Activated CD8-positive, alpha-beta memory T cell treated with anti-CD3 and anti-CD28 coated beads for 24 hours (primary cell): ENCODE measurements at places on chromosomes 4 and X.

- DNase-seq = no peak
These were observed 24.8 kb downstream of the PDGFC start for GRCh38 chr4:156946516-156947424.

DNA sequence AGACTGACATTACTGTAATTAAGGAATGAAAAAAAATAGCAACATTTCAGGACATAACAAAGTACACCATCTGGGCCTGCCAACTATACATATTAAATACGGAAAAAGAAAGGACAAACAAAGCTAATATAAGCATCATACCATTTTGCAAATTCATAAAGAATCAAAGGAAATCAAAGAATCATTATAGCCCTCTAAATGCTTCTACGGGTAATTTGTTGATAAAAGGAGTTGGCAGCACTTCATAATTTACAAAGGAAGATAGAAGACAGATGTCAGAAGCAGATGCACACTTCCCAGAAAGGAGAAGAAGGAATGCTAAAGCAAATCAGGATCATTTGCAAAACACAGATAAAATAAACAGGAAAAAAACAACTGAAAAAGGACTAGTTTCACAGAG, 1757.3 kb downstream of the PCDH7 start:
- DNase-seq = no peak

GRCh38 chr4:134215620-134216344, 14.2 kb upstream of the PABPC4L start:
- no peak for DNase-seq

DNA sequence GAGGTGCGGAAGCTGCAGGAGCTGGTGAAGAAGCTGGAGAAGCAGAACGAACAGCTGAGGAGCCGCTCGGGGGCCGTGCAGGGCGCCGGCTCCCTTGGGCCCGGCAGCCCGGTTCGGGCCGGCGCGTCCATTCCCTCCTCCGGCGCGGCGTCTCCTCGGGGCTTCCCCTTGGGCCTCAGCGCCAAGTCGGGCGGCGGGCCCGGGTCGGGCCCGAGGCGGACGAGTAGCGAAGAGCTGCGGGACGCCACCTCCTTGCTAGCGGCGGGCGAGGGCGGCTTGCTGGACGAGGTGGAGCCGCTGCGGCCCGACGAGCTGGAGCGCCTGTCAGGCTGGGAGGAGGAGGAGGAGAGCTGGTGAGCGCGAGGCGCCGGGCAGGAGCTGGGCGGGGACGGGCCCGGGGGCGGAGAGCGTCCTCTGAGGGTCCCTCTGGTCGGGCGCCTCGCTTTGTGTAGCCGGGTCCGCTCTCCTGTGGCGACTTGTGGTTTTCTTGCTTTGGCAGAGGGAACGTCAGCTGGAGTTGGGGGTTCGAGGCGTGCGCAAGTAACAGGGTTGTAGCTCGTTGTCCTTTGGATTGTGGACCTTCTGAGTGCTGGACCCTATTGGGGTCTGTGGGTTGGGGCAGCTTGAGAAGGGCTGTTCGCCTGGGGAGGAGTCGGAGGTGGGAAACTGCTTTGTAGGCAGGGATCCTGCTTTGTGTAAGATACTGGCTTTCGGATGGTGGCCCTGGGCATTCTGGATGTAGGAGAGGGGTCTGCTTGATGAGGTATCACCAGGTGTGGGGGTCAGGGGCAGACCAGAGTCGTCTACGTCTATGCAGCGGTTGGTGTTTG, 662 bp downstream of the SLAIN2 start:
- no peak for DNase-seq

GRCh38 chr4:85457752-85458467, 17.0 kb upstream of the ARHGAP24 start:
- DNase-seq = no peak

DNA sequence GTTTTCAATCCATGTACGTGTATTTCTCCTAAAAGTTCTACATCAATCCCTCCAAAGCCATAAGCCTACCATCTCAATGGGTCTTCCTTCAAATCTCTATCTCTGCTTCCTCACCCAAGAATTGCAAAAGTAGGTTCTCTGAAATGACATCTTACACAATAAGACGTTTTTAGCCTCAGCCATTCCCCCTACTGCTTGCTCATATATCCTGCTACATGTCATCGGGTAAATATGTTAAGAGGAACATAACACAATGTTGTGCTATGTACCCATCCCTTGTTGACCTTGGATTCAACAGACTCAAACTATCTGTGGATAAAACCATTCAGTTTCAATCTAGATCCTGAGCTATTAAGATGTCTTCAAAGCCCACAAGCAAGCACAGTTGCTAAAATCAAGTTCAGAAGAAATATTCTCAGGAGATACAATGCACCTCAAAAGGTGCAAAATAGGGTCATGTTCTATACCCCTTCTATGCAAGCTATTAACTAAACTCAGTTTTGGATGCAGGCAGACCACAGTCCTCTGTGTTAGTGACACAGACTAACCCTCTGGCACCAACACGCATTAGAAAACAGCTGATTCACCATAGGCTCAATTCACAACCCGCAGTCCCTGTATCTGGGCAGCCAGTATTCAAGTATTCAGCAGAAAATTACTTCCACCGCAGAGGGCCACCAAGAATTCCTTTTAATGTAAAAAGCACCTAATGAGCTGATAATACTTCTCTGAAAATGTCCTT, 56.8 kb downstream of the CD99L2 start:
- no peak for DNase-seq

DNA sequence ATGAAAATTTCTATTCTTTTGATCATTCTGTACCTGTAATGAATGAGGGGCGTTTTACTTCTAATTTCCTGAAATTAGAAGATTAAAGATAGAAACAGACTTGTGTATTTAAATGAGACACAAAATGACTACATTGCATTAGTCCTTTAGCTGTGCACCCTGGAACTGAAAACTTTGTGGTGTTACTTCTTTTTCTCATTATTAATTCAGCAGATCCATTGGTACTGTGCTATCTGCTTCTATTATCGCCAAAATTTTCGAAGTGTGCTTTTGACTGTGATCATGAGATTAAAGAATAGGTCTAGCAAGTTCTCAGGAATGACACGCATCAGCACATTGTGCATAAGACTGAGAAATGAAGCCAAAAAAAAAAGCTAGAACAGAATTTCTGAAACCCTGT, 1938.9 kb upstream of the TENM3 start:
- no peak for DNase-seq

GRCh38 chr4:109003964-109004363, 241.1 kb upstream of the ETNPPL start:
- no peak for DNase-seq

DNA sequence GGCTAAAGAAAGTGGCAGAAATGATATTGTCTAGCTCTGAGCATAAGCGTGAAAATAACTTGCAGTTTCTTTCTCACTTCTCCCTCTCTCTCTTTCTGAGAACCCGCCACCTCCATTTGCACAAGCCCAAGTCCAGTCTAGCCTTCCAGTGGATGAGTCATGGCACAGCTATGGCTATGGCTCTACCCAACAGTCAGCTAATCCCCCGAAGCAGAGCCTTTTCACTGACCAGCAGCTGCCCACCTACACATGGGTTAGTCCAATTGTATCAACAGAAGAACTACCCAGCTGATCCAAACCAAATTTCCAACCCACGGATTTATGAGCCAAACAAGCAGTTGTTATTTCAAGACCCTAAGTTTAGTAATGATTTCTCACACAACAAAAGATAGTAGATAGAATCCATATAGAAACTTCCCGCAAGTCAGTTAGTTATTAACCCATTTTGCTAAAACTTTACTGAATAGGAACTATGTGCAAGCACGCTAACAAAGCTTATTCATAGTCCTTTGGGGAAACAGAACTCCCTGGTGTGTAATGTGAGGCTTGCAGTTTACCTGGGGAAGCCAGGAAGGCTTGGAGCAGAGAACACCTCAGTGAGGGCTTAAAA, 282.3 kb downstream of the INPP4B start:
- DNase-seq = no peak

DNA sequence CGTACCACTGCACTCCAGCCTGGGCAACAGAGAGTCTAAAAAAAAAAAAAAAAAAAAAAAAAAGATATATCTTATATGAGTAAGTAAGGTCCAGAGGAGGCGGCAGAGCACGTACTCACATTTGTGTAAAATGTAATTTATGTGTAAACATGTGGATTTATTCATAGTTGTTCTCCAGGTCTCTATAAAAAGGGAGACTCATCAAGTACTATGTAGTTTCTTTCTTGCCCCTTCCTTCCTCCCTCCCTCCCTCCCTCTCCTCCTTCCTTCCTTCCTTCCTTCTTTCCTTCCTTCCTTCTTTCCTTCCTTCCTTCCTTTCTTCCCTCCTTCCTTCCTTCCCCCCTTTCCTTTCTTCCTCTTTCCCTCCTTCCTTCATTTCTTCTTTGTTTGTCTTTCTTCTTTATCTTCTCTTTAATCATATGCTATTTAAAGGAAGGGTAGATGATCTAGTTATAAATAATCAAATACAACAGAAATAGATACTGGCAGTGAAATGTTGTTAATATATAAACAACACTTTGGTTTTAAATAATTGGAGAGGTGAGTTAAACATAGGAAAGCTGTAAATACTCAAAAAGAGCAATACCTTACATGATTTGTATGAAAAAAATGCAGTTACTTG, 344.8 kb downstream of the ANK2 start:
- no peak for DNase-seq

DNA sequence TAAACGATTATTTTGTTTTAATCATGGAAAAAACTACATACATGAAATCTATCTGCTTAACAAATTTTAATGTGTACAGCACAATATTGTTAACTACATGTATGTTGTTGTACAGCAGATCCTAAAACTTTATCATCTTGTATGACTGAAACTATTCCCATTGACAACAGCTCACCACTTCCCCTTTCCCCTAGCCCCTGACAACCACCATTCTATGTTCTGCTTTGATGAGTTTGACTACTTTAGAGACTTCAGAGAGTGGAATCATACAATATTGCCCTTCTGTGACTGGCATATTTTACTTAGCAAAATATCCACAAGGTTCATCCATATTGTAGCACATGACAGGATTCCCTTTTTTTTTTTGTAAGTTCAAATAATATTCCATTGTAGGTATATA, 185.9 kb downstream of the CFAP299 start:
- no peak for DNase-seq

GRCh38 chr4:143658336-143658735, 42.1 kb downstream of the FREM3 start:
- DNase-seq = no peak

DNA sequence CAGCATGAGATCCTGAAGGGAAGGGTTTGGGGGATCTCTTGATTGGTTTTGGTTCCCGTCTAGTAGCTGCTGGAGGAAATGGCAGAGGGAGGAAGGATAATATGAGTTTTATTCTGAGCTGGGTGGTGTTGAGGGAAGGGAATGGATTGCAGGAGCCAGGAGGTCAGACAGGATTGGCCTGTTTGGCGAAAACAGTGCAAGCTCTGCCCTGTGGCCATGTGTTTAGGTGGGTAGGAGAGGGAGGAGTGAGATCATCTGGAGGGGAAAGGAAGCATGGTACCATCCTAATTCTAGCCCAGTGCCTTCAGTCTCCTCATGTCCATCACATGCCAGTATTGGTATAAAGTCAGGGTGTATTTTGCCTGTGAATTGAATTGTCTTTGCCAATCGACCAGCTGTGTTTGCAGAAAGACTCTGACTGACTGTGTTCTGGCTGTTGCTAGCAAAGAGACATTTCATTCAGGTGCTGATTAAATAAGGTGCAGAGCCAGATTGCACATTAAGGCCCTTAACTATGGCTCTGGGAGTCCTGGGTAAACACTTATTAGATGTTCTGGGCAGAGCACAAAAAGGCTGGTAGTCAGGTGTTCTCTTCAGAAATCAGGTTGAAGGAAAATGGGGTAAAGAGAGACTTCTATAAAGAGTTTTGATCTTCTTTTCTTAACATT, 10.0 kb downstream of the TMEM164 start:
- DNase-seq = no peak

GRCh38 chr4:2059726-2060602, 837 bp downstream of the NAT8L start:
- DNase-seq = no peak

DNA sequence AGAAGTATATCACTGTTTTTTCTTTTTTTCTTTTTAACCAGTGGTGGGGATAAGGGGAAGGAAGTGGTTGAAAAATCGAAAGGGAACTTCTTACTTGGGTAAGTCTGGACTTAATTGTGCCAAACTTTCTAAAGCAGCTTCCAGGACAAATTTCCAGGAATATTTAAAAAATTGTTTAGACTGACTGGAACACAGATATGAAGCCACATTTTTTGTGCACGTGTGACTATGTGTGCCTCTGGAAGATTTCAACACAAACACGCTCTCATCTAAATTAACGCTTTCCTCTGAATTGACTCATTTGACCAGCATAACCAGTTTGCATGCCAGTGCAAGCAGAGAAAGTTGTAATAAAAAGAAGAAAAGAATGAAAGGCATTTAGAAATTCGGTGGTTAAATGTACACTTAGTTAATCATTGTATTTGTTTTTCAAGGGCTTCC, 18.8 kb upstream of the YTHDC1 start:
- DNase-seq = no peak

DNA sequence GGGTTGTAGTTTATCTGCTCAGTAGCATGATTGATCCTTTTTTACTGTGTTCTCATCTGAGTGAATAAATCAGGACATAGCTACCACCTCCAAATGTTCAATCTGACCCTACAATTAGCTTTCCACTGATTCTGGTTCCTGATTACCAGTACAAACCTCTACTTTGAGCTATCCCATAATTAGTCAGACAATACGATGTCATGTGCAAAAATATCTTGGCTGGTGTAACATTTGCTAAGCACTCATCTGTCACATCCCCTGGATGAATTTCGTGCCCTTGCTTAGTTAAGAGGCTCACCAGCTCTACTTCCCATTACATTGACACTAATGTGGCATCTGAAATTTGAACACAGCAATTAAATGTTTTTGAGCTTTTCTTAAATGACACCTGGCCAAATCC, 1101.0 kb upstream of the PCDH7 start:
- DNase-seq = no peak

GRCh38 chr4:76955182-76955581, 5.6 kb downstream of the SEPTIN11 start:
- DNase-seq = no peak

- DNase-seq = peak; percentile 85
These were observed at the start of gene CLGN for GRCh38 chr4:140427106-140427918. Gene CLGN, minus strand, starts transcription at chr4:140427648. Its CDS starts 14,570 bp downstream, at chr4:140413078.

DNA sequence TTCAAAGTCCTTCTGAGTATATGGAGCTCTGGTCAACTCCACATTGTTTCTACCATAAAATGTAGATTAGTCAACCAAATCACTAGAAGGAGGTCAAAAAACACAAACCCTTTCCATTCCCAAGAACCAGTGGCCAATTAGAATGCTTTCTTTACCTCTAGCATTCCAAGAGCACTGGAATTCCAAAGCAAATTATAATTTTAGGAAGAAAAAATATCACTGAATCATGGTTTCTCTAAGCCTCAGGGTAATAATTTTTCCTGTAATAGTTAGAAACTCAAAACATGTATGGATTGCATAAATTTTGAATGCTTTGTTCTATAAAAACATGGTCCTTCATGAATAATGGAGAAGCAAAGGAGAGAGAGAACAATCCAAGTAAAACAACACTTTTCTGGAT, 39.5 kb downstream of the LEF1 start:
- no peak for DNase-seq

- no peak for DNase-seq
These were observed 9.5 kb downstream of the EPGN start for GRCh38 chr4:74317616-74318246.

- DNase-seq = no peak
These were observed 51.0 kb downstream of the NIPAL1 start for GRCh38 chr4:48067536-48067935.
